ENCODE measurements at places on chromosomes 6 and 20.

DNA sequence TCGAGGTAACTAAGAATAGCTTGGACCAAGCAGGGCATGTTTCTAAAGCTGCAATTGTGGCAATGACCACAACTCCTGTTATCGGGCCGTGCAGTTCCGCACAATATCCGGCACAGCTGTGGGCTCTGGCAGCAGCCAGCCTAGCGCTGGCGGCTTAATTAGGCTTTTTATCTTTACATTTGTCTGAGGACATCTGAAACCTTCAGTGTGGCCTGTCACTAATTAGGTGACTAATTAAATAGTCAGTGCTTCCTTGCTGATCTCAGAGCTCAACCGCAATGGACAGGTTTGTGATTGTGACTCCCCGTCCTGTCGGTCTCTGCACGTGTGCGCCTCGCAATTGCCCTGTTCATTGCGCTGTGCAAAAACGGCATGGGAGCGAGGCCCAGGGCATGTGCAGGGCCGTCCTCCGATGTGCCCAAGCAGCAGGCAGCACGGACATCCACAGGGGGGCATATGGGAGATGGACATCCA is 134.8 kb upstream of the INSM1 start:
- DNase-seq, result no peak

GRCh38 chr20:61887596-61888093 is 178.0 kb downstream of the TAF4 start:
- no peak for DNase-seq

- no peak for DNase-seq
Observed at GRCh38 chr6:154343473-154344308, 12.9 kb downstream of the IPCEF1 start.

GRCh38 chr20:6707321-6707831 is 60.1 kb upstream of the BMP2 start:
- DNase-seq, result no peak
